Breast epithelium (tissue), 4 donors: ENCODE measurements at places on chromosomes 12 and 14. TPM values are rescaled to one million over a fixed set of nuclear protein-coding genes. Genes with fewer than 3 reads are reported as not detected.

Gene FAM181A
- not detected for total RNA-seq

Gene FAM90A1
- not detected for total RNA-seq

Gene KRT3
- total RNA-seq: not detected

Gene SELPLG
- total RNA-seq: 6.7 TPM

Gene AHNAK2
- total RNA-seq: 46.7 TPM

Gene AQP5
- total RNA-seq: 4.6 TPM

Gene FGF6
- total RNA-seq: not detected

Gene KRT6C
- not detected for total RNA-seq

Gene HRK
- 0.16 TPM for total RNA-seq

Gene VDR
- total RNA-seq: 16.1 TPM

Gene AICDA
- not detected for total RNA-seq

Gene ZNF140
- total RNA-seq: 34.5 TPM

Gene SLC8A3
- not detected for total RNA-seq

Gene IL26
- not detected for total RNA-seq

Gene RERGL
- total RNA-seq: 3.6 TPM

Gene RTL1
- not detected for total RNA-seq

Gene FBXO21
- 99.0 TPM for total RNA-seq

Gene C12orf50
- total RNA-seq: not detected

Gene C2CD5
- total RNA-seq: 60.6 TPM

Gene BBS10
- total RNA-seq: 12.5 TPM

Gene RIPK3
- 10.7 TPM for total RNA-seq

Gene KMT2D
- total RNA-seq: 45.9 TPM

Gene ASCL1
- total RNA-seq: 0.15 TPM

Gene TBK1
- 40.6 TPM for total RNA-seq

Gene C12orf54
- not detected for total RNA-seq

Gene MANSC4
- not detected for total RNA-seq

Gene AVPR1A
- 50.4 TPM for total RNA-seq

Gene P2RX2
- total RNA-seq: 0.29 TPM
